Dermis microvascular lymphatic vessel endothelial cell (primary cell): ENCODE measurements at places on chromosomes 4 and X. TPM values are rescaled to one million over a fixed set of nuclear protein-coding genes. Genes with fewer than 3 reads are reported as not detected.

DNA sequence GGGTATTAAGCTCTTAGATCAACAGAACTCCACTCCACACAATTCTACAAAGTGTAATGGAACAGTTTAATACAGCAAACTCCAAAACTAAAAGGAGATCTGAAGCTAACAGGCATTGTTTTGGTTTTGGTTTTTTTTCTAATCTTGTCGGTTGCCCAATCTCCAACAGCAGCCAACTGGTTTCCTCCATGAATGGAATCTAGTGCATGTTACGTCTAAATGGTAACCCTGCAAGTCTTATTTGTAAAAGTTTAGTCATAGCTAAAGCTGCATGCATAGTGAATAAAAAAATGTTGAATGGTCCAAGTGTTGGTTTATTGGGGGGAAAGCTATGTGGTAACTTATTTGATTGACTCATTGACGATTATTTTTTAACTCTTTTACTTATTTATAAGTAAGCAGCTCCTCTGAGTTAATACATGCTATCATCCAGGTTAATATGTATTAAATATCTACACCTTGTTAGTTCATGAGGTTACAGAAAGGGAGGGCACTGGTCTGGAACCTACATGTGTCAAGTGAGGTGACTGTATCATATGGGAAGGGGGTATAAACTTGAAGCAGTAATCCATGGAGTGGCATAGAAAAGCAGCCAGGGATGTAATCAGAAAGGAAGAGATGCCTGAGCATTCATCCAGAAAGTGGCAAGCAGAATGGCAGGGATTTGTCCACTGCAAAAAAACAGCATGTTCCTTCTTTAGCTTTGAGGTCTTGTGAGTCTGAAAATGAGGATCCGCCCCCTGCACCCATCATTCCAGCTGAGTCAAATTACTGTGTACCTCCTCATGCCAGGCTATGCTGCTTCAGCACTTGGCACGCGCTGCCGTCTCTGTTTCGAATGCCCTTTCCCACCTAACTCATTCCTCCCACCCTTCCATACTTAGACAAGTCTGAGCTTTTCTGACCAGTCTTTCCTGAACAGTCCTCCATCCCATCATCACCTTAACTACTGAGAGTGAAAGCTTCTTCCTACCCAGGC, 81.7 kb downstream of the PDGFC start:
- DNase-seq: no peak

DNA sequence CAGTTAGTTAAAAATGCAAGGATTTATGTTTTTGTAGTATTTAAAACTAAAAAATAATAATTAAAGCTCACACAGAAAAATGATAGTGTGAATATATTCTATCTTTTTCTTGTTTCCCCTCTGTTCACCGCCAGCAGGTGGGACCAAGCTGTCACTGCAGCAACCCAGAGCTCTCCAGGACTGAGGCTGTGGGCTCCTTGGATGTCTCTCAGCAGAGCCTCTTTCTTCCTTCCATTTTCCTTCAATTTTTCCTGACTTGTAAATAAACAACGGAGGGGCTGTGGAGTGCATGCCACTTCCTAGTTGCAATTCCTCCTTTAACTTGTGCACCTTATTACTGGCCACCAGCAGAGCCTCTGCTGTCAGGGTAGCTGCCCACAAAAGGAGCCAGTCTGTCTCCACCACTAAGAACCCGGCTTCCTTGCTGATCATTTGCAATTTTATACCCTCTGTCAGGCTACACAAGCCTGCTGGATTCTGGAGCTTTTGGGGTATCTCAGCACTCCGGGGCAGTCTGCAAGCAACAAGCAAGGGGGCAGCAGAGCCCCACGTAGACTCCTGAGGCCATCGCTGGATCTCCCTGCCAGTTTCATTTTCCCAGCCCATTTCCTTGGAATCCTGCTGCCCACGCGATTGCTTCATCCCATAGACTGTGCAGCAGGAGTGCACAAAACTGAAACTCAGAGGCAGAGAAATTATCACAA, 1467.4 kb downstream of the C4orf33 start:
- DNase-seq: no peak

DNA sequence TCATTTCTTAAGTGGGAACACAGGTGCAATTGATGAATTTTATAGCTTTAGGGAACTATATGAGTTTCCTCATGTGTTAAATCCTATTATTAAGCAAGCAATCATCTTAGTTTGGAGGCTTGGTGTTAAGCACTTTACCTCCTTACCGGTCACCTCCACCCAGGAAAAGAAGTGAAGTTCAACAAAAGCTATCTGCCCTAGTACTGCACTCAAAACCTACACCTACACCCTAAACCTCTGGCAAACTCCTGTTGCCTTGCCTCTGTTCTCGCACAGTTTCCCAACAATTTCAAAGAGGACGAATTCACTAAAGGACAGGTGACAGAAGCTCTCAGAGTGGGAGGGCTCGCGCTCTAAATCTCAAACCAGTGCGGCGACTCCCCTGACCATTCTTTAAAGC, 85.7 kb upstream of the TENT5D start:
- DNase-seq: no peak

DNA sequence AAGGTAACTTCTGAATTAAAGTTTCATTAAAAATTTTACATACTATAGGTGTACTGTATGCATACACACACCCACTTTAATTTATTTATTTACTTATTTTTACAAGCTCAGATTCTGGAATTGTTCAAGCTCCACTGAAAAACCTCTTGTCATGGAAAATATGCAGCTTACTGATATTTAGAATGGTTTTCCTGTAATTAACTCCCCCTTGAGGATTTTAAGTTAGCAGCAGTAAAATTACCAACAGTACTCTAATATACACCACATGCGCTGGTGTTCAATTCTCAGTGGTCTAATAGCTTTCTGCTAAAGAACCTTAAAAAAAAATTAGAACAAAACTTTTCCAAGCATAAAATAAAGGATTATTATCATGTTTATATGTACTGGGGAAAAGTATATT, 12.0 kb downstream of the MAB21L2 start:
- peak; percentile 34 for DNase-seq

- no peak for DNase-seq
Observed at GRCh38 chrX:131614241-131614640, 70.4 kb downstream of the OR13H1 start.

DNA sequence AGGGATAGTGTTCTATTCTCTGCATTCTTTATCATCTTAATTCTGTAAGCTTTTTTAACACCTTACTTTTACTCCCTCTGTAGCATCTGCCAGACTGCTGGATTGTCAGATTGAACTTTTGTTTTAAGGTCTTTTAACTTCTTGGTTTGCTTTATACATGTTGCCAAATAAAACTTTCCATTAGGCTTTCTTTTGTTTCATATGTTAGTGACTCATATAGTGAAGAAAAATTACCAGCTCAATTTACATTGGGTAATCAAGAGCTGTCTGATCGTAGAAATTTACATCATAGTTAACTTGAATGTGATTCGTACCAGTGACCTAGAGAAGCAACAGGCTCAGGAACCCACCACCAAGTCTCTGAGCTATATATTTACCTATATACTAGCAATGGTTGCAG, 28.5 kb upstream of the KLHL4 start:
- peak; percentile 34 for DNase-seq

DNA sequence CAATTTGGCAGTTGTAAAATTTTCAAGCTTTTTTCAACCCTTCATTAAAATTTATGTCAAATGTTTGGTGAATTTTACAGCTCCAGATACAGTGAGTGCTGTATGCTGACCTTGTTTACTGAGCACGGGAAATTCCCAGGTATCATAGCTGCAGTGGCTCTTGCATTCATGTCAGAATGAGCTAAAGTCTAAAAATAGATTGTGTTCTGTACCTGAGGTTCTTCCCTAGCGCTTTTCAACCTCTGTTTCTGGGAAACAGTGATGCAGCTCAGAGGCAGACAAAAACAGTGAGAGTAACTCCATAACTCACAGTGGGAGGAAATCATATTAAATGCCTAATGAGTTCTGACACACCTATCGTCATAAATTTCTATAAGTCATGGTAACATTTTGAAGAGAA, 393.8 kb upstream of the GNPDA2 start:
- DNase-seq: no peak

- no peak for DNase-seq
Observed at GRCh38 chr4:142698552-142698951, 147.5 kb downstream of the INPP4B start.

GRCh38 chrX:20037186-20037585, 46.3 kb upstream of the BCLAF3 start:
- no peak for DNase-seq

- DNase-seq: no peak
Observed at GRCh38 chr4:78651250-78651860, 99.8 kb downstream of the ANXA3 start.

GRCh38 chrX:51332188-51332942, at the start of gene NUDT10:
TSS of gene NUDT10 (plus strand) at chrX:51332822. CDS start at chrX:51332966, 144 bp downstream.
- no peak for DNase-seq

GRCh38 chrX:136063340-136064079, 78.3 kb downstream of the SLC9A6 start:
- no peak for DNase-seq

DNA sequence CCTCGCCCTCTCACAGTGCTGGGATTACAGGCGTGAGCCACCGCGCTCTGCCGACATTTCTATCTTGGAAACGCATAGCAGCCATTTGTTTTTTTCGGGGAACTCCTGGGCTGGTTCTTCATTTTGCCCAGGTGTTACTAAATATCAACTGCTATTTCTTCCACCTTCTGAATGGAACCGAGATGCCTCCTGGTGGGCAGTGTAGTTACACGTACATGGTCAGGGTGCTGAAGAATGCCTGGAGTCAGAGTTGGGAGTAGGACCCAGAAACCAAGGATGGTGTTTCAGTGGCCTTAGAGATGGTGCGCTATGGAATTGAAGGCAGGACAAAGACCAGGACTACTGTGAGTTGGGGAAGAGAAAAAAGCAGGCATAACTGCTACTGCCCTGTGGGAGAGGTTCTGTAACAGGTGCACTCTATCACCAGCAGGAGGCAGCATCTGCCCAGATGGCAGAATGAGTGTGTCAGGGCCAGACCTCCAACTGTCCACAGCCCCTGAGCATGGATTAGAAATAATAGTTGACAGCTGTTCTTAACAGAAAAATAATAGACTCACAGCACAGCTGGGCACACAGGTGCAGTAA, 81.7 kb downstream of the ZC4H2 start:
- peak; percentile 8 for DNase-seq

- no peak for DNase-seq
Observed at GRCh38 chrX:132822634-132823012, 135.8 kb downstream of the HS6ST2 start.

GRCh38 chrX:150308532-150309157, 54.5 kb upstream of the MAMLD1 start:
- no peak for DNase-seq

DNA sequence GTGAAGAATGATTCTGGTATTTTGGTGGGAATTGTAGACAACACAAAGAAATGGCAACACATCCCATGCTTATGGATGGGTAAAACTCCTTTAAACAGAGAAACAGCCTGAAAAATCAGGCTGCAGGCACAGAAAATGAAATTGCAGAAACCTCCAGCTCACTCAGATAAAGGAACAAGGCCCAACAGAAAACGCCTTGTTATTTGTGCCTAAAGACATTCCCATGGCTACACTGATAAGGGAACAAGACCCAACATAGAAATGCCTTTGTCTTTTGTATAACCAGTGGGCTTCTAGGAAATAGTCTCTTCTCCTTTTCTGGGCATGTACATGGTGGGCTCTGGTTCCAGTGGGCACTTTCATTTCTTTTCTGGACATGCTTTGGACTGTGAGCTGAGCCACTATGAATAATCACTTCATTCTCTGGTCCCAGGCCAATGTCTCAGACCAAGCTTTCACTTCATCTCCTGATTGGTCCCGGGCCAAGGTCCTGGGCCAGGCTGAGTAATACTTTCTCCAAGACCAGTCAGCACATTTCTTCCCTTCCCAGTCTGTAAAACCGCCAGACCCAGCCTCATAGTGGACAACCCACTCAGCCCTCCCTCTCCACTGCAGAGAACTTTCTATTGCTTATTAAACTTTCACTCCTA, 160.5 kb downstream of the TBX22 start:
- no peak for DNase-seq

GRCh38 chr4:148159793-148160192, 282.4 kb downstream of the NR3C2 start:
- no peak for DNase-seq

DNA sequence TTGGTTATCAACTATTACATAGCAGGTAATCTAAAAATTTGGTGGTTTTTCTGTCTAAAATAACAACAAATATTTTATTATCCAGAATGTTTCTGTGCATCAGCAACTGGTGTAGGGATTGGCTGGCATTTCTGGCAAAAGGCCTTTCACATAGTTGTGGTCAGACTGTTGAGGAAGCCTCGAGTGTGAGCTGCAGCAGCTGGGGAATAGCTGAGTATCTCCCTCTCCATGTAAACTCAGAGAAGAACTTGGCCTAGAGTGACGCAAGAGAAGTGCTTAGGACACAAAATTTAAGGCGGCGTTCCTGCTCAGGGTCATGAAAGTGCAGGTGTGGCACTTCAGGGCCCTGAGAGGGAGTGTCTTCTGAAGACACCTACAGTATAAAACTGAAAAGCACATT, 558.9 kb downstream of the SPOCK3 start:
- no peak for DNase-seq

DNA sequence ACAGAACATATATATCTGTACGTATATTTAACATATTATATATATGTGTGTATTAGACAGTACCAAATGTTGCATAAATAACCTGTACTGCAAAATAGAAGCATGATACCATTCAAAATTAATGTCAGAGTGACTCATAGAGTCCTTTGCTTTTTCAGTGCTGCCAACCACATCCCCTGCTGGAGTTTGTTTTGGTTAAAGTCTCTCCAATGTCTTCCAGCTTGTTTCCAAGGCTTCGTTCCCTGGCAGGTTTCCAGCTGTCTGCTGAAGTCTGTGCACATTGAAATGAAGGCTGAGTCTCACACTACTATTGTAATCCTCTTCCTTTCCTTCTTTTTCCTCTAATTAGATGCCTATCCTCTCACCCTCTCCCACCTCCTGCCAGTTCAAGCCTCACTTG, 14.9 kb downstream of the NRK start:
- DNase-seq: no peak

- DNase-seq: no peak
Observed at GRCh38 chr4:17605236-17605635, 9.2 kb upstream of the MED28 start.

GRCh38 chrX:133307094-133307493, 88.9 kb upstream of the TFDP3 start:
- DNase-seq: no peak

- no peak for DNase-seq
Observed at GRCh38 chr4:120018786-120019185, 47.9 kb downstream of the MAD2L1 start.

DNA sequence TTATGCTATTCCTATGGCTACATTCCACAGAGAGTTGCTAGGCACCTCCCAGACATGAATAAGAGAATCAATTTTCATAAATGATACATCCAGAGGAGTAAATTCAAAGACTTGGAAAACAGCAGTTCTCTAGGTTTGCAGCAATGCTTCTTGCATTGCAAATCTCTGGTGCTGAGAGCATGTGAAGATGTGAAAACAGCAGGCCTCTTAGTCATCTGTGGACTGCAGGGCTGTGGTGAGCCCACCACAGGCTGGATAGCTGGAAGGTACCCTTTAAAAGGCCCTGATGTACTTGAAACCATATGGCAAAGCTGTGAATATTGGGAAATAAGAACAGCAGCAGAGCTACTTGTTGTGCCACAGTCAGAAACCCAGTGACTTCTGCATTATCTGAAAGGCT, 2135.9 kb downstream of the ARAP2 start:
- DNase-seq: no peak

Gene TMEM175
- total RNA-seq: 7.6 and 13.8 TPM in 2 replicates

Gene SHROOM2
- 5.3 and 10.1 TPM in 2 replicates for total RNA-seq

Gene SPANXB1
- total RNA-seq: not detected in 2 replicates

Gene TLR1
- total RNA-seq: 5.3 and 6.1 TPM in 2 replicates

Gene NSG1
- 0.13 and 0.39 TPM in 2 replicates for total RNA-seq

Gene NAP1L2
- total RNA-seq: 1.3 and 1.7 TPM in 2 replicates

Gene SASH3
- not detected in 2 replicates for total RNA-seq

Gene TSPAN5
- 71.4 and 89.8 TPM in 2 replicates for total RNA-seq

Gene UGT2B17
- not detected in 2 replicates for total RNA-seq

Gene USP26
- total RNA-seq: not detected in 2 replicates

Gene CXorf65
- not detected in 2 replicates for total RNA-seq

Gene PLP1
- 0.13 and 1.0 TPM in 2 replicates for total RNA-seq
